Activated T-helper 2 cell treated with anti-CD3 and anti-CD28 coated beads, Interferon-gamma antibody, Interleukin-2, Interleukin-4, amounts not matched to agents 10 μg/mL and 5 μg/mL and 100 μg/mL, durations not matched to agents 14 hours and 24 hours and 36 hours (primary cell): ENCODE measurements at places on chromosomes 3 and 15. TPM values are rescaled to one million over a fixed set of nuclear protein-coding genes. Genes with fewer than 3 reads are reported as not detected.

ZFYVE19 gene
- total RNA-seq: 37.6 and 39.3 TPM in 2 replicates

DNA sequence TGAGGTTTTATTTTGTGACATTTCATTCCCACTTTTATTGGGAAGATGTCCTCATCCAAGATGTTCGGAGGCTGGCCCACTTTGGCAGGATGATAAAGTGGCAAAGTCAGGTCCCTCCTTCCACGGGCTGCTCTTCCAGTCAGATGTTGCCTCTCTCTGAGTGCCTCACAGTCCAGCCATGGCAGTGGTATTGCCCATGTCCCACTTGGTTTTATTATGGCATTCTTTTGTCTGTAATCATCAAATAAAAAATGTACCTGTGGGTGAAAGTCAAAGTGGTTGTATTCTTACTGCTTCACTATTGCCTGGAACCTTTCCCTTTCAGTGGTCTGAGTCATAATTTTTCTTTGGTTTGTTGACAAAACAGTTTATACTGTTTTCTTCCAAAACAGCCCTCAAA is 20.2 kb downstream of the ARNT2 start:
- H3K27me3 ChIP-seq: peaks cover 7% of the 10 kb centered on the region
- no peaks in the 10 kb centered on the region for H3K4me1 ChIP-seq
- no peak overlapping the region for H3K4me3 ChIP-seq
- DNase-seq: no peak
- no peaks in the 10 kb centered on the region for H3K36me3 ChIP-seq

DNA sequence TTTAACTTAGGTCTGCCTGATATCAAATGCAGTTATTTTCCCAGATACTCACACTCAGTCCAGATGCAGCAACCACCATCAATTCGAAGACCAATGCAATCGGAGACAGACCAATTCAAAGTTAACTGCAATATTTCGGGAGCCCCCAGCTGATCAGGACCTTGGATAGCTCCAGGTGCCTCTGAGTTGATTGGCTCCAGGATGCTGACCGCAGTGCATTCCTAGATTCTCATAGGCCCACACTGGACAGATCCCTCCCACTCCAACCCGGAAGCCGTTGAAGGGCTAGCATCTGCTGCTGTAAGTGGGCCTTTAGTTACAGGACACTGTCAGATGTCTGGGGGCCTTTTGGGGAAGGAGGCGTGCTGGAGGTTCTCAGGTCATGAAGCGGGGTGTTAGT is 89.5 kb upstream of the ATP2B2 start:
- H3K36me3 ChIP-seq: no peaks in the 10 kb centered on the region
- DNase-seq: peak; percentile 58
- H3K4me3 ChIP-seq: no peak overlapping the region
- no peak overlapping the region for H3K27ac ChIP-seq

GRCh38 chr3:30919564-30919963 is 25.1 kb upstream of the GADL1 start:
- no peak overlapping the region for H3K4me3 ChIP-seq
- H3K36me3 ChIP-seq: no peaks in the 10 kb centered on the region
- DNase-seq: no peak
- no peaks in the 10 kb centered on the region for H3K4me1 ChIP-seq

- peaks cover 4% of the 10 kb centered on the region for H3K36me3 ChIP-seq
- peak; percentile 48 for DNase-seq
- H3K27me3 ChIP-seq: peaks cover 6% of the 10 kb centered on the region
- no peak overlapping the region for H3K27ac ChIP-seq
These were observed 203.3 kb downstream of the MBNL1 start for GRCh38 chr3:152471814-152472671.

DNA sequence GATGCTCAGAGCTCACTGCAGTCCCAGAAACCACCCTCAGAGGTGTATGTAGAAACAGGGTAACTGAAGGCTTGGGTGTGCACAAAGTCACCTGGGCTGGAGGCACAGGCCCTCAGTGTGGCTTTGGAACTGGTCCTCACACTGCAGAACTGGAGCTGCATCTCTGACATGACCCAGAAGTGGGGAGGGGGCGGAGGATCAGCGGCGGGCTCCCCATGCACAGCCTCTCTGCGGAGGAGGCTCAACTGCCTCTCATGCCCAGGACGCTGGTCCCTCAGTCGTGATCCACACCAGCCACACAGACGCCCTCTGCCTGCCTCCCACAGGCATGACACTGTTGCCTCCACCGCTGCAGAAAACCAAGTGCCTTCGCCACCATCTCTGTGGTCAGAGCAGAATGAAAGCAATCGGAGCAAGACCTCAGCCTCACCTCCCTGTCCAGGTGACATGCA is 73.7 kb downstream of the TM2D3 start:
- no peak overlapping the region for H3K4me3 ChIP-seq
- H3K4me1 ChIP-seq: no peaks in the 10 kb centered on the region
- H3K27me3 ChIP-seq: peaks cover 3% of the 10 kb centered on the region
- H3K36me3 ChIP-seq: no peaks in the 10 kb centered on the region

- H3K27ac ChIP-seq: peak overlapping the region; percentile 51
- no peak for DNase-seq
- no peaks in the 10 kb centered on the region for H3K27me3 ChIP-seq
- peaks cover 23% of the 10 kb centered on the region for H3K4me1 ChIP-seq
- H3K4me3 ChIP-seq: no peak overlapping the region
These were observed 19.2 kb downstream of the SUCLG2 start for GRCh38 chr3:67635257-67635656.

- H3K27me3 ChIP-seq: no peaks in the 10 kb centered on the region
- no peak overlapping the region for H3K4me3 ChIP-seq
- peaks cover 2% of the 10 kb centered on the region for H3K4me1 ChIP-seq
- no peak for DNase-seq
- no peak overlapping the region for H3K27ac ChIP-seq
These were observed 10.7 kb downstream of the CCDC32 start for GRCh38 chr15:40554161-40554525.

DNA sequence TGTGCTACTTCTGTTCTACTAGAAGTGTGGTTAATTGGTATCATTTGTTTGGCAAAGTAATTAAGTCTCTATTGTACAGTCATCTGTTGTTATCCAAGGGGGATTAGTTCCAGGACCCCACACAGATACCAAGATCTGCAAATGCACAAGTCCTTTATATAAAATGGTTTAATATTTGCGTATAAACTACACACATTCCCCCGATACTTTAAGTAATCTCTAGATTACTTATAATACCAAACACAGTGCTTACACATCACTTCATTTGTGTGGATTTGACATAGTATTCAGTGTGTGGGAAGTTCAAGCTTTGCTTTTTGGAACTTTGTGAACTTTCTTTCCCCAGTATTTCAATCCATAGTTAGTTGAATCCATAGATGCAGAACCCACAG is 50.5 kb upstream of the ABI3BP start:
- H3K4me3 ChIP-seq: no peak overlapping the region
- DNase-seq: no peak
- no peaks in the 10 kb centered on the region for H3K36me3 ChIP-seq
- H3K4me1 ChIP-seq: no peaks in the 10 kb centered on the region
- H3K27ac ChIP-seq: no peak overlapping the region

GRCh38 chr3:28294667-28295413 is 53.4 kb downstream of the CMC1 start:
- H3K4me3 ChIP-seq: no peak overlapping the region
- DNase-seq: no peak
- no peaks in the 10 kb centered on the region for H3K27me3 ChIP-seq
- peaks cover 23% of the 10 kb centered on the region for H3K36me3 ChIP-seq
- H3K4me1 ChIP-seq: peaks cover 24% of the 10 kb centered on the region
- no peak overlapping the region for H3K27ac ChIP-seq
